NCI-H510A (cell line): ENCODE measurements at places on chromosomes 4 and X.

GRCh38 chr4:102774254-102774653 is 13.5 kb upstream of the MANBA start:
- DNase-seq: no peak

DNA sequence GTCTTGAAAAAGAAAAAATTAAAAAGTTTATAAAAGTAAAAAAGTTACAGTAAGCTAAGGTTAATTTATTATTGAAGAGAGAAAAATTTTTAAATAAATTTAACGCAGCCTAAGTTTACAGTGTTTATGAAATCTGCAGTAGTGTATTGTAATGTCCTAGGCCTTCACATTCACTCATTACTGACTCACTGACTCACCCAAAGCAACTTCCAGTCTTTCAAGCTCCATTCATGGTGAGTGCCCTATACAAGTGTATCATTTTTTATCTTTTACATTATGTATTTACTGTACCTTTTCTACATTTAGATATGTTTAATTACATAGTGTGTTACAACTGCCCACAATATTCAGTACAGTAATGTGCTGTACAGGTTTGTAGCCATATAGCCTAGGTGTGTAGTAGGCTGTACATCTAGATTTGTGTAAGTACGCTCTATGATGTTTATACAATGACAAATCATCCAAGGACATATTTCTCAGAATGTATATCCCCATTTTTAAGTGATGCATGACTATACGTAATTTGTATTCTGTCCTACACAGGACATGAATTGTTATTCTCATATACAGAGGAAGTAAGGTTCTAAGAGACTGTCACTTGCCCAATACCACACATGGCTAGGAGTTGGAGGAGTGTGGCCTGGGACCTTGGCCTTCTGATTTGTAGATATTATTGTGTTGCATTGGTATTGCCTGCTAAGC is 19.5 kb upstream of the PDCL2 start:
- no peak for DNase-seq

DNA sequence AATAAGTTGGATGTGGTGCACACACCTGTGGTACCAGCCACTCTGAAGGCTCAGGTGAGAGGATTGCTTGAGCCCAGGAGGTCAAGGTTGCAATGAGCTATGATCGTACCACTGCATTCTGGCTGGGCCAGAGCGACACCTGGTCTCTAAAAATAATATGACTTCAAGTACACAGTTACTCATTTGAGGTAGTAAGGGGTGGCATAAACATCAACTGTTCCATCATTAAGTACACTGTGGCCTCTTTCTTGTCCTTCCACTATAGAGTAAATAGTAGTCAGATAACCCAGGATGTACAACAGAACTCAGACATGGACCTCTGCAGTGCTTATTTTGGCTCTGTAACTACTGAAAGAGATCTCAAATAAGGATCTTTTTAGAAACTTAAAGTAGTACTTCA is 10.6 kb downstream of the FAM9B start:
- DNase-seq: no peak

DNA sequence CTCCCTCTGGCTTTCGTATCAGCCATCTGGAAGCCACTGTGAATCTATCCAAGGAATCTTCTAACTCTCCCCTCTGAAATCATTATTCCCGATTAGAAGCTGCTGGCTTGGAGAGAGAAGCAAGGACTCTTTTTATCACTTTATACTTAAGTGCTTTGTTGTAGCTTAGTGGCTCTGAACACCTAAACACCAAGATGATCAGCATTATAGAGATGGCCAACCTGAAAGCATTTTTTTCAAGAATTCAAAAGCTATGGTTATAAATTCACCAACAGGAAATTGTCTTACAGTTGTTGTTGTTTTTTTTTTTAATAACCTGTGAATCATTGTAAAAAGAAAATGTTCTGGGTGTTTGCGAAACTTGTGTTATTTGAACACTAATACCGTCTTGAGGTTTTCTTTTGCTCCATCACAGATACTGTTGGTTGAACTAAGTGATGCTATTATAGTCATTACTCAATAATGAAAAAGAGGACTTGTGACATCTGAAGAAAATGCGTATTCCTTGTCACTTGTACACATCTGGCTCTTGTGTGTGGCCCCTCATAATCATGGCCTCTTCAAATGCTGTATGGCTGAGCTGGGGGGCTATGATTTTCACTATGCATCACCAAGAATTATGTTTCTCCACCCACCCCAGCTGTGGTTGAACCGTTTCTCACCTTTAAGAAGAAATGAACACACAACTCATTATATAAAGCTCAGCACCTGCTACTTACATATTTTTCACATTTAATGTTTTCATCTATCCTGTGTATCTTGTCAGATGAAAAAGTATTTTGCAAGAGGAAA is 11.8 kb upstream of the SMIM43 start:
- no peak for DNase-seq

DNA sequence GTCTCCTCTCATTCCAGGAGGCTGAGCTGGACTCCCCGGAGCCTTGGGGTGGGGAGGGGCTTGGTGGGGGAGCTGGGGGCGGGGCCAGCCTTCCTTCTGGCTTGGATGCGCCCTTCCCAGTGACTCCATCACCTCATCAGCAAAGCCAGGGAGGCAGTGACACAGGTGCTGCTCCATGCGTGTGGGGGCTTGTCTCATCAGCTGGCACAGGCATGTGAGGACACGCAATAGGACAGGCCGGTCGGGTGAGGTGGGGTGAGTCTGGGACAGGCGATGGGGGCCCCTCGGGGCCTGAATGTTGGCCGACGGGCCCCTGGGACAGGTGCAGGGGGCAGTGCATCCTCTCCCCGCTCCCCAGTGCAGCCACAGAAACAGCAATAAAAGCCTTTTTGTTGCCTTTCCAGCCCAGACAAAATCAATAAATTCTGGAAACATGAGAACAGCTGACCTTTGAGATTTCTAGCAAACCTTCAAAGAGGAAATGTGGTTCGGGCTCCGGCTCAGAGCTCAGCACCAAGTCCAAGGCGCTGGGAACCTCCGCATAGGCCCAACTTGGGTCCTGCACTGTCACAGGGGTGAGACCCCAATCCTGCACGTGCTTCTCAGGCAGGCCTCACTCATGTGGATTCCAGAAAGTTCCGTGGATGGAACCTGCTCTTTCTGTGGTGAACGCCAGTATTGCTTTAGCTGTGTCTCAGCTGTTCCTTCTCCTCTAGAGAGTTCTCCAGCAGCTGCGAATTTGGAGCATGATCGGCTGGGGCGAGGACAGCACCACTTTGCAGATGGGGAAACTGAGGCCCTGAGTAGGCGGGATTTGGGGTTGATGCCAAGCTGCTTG is 18.5 kb downstream of the ADRA2C start:
- DNase-seq: no peak

DNA sequence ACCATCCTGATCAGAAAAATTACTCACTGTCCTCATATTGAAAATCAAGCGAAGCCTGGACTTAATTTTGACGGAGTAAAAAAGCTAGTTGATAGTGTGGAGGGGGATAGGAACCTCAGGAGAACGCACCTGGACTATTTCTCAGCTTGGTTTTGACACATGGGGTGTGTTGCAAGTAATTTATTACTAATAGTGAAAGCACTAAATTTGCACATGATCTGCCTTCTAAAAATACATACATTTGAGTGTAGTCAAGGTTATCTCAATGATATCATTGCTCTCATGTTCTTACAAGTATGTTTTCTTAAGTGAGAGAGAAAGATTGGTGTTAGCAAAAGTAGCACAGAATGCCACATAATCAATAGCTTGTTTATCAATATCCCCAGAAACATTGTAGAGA is 29.5 kb downstream of the LRIT3 start:
- DNase-seq: no peak

- DNase-seq: no peak
Observed at GRCh38 chrX:21150208-21150607, 224.0 kb upstream of the CNKSR2 start.

GRCh38 chr4:186727977-186728519 is 4.4 kb upstream of the FAT1 start:
- no peak for DNase-seq

DNA sequence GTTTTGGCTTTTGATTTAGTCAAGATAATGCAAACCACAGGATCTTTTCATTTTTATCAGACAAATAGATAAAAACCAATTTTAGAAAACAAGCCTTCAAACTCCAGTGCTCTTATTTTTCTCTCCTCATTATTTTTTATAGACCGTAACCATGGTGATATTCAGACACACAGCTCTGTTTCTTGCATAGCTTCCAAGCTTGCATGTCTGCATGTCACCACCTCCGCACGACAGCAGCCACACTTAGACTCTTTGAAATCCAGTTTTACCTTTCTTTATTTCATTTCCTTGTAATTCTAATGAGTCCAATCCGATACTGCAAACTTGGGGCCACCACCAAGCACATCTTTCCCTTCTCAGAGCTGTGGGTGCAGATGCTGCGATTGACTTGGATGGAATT is 94.3 kb upstream of the GPM6A start:
- no peak for DNase-seq

DNA sequence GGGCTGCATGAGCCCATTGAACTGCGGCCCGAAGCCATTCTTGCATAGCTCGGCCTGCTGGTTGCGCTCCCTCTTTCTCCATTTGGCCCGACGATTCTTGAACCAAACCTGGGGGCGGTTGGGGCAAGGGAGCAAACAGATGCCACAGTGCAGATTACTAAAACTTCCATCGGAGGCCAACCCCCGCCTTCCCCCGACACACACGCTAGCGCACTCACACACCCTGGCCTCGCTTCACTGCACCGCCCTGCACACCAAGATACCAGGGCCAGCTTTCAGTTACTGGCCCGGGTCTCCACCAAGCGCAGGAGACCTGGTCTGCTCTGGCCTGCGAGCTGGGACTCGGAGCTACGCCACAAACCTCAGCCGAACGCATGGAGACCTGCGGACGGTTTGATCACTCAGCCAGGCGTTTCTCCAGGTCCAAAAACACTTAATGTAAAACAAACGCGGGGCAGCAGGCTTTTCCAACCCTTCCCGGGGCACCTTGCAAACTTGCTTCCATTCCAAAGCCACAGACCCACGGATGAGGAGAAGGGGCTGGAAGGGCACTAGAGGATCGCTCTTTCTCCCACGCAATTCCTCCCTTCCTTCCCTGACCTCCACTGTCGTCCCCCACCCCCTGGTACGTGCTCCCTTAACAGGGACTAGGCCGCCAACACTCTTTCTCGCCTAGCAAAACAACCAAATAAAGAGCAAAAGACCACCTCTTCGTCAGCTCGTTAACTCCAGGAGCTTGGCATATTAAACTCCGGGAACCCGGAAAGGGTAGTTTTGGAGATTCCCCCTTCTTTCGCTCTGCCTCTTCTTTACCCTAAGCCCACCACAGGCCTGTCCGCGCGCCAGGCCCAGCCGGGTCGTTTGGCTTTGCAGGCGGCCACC is 4.1 kb downstream of the PITX2 start:
- no peak for DNase-seq

GRCh38 chr4:169282429-169283113 is 11.8 kb upstream of the SH3RF1 start:
- no peak for DNase-seq

DNA sequence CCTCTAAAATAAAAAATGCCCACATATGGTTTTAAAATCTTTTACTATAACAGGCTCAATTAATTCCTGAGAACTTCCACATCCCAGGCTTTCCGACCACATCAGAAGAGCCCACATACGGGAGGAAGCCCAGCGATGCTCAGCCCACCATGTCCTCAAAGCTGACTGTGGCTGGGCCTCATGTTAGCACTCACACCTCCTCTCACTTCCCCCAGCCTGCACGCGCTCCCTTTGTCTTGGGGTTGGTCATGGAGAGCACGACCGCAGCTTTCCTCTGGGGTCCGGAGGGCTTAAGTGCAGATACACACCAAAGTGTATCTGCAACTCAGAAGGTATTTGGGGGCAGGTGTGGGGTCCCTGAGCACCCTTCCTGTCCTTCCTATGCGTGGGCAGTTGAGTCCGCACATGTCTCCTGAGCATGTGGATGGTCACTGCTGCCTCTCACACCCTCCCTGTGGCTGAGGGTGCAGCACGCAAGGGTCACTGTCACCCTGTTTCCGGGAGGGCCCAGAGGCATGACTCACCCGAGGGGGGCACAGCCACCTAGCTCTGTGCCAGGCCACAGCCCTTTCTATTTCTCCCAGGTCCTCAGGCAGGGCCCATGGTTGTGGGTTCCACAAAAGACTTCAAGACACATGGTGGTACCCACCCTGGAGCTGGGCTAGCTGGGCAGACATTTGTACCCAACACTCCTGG is 21.2 kb downstream of the WDR1 start:
- no peak for DNase-seq

- no peak for DNase-seq
Observed at GRCh38 chr4:164856396-164856795, 20.6 kb upstream of the APELA start.

GRCh38 chr4:122152711-122153226 is 638 bp downstream of the BLTP1 start:
- DNase-seq: no peak

- no peak for DNase-seq
Observed at GRCh38 chr4:41787931-41788330, 39.4 kb upstream of the PHOX2B start.

- no peak for DNase-seq
Observed at GRCh38 chr4:107380836-107381438, 339.1 kb downstream of the PAPSS1 start.

- no peak for DNase-seq
Observed at GRCh38 chr4:38157592-38157991, 197.4 kb downstream of the PTTG2 start.

DNA sequence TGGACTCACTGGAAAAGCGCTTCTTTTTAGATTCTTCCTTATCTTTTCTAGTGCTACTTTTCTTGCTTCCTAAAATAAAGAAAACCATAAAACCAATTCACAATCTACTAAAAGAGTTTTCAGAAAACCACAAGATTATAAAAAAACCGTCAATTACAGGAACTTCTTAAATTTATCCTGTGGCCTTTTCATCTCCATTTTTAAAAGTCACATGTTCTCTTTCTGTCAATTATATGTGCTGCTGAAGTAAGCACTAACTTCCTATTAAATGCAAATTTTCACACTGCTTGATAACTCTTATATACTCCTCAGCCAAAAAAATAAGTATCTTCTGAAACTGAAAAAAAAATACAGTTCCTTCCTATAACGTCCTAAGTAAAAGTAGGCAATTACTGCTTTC is 32.8 kb downstream of the CENPC start:
- no peak for DNase-seq
